ENCODE measurements at places on chromosomes 4 and X.

GRCh38 chr4:41656572-41657520 lies 91.7 kb downstream of the PHOX2B start:
- no peak overlapping the region for H3K27ac ChIP-seq
- peaks cover 4% of the 10 kb centered on the region for H3K4me1 ChIP-seq
- peaks cover 40% of the 10 kb centered on the region for H3K27me3 ChIP-seq
- H3K36me3 ChIP-seq = no peaks in the 10 kb centered on the region
- H3K4me3 ChIP-seq = no peak overlapping the region

DNA sequence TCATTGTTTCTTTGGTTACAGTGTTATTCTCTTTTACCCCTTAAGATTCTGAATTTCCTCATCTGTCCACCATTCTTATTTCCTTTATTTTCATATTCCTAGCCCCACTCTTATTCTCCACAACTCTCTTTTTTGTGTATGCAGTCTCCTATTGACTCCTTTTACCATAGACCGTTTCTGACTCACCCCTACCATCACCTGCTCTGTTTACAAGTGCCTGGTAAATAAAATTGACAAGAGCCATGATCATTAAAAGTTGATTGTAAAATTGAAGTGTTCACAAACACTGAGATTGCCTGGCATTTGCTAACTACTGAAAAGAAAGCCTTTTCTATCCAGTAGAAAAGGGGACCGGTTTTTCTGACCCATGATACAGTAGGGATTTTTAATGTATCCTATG lies 54.4 kb downstream of the MRPL1 start:
- no peak for DNase-seq
- H3K4me1 ChIP-seq = peaks cover 5% of the 10 kb centered on the region
- peaks cover 4% of the 10 kb centered on the region for H3K36me3 ChIP-seq
- H3K4me3 ChIP-seq = no peak overlapping the region
- H3K27ac ChIP-seq = no peak overlapping the region

DNA sequence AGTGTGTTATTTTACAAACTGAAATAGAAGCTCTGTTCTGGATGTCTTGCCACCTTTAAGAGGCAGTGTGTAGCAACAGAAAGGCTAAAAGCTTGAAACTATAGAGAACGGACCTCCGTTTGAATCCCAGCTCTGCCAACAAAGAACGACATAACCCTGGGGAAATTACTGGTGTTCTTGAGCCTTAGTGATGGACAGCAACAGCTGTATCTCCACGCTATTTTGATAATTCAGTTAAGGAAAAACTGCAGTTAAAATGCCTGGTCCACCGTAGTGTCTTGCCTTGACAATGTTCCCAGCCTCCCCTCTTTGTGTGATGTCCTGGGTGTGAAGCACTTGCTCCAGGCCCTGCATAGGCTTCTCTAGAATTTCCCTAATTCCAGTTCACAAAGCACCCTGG lies 256.8 kb upstream of the HS3ST1 start:
- no peak overlapping the region for H3K27ac ChIP-seq
- peaks cover 12% of the 10 kb centered on the region for H3K27me3 ChIP-seq
- H3K36me3 ChIP-seq = no peaks in the 10 kb centered on the region
- DNase-seq = no peak
- H3K4me3 ChIP-seq = no peak overlapping the region

- H3K36me3 ChIP-seq = peaks cover 2% of the 10 kb centered on the region
- H3K27me3 ChIP-seq = peaks cover 36% of the 10 kb centered on the region
- no peak overlapping the region for H3K27ac ChIP-seq
- H3K4me3 ChIP-seq = no peak overlapping the region
- no peaks in the 10 kb centered on the region for H3K4me1 ChIP-seq
Observed at GRCh38 chr4:147136310-147136709, 190.6 kb upstream of the TTC29 start.

- peak overlapping the region; percentile 96 for H3K27ac ChIP-seq
- DNase-seq = peak; percentile 15
- H3K4me3 ChIP-seq = peak overlapping the region; percentile 93
- H3K36me3 ChIP-seq = peaks cover 3% of the 10 kb centered on the region
- H3K4me1 ChIP-seq = peaks cover 18% of the 10 kb centered on the region
Observed at GRCh38 chr4:4574792-4575191, 32.9 kb upstream of the STX18 start.

- H3K27me3 ChIP-seq = peaks cover 19% of the 10 kb centered on the region
- H3K36me3 ChIP-seq = no peaks in the 10 kb centered on the region
- no peak overlapping the region for H3K27ac ChIP-seq
- H3K4me1 ChIP-seq = no peaks in the 10 kb centered on the region
- no peak overlapping the region for H3K4me3 ChIP-seq
Observed at GRCh38 chr4:90030953-90031352, 96.2 kb upstream of the CCSER1 start.

DNA sequence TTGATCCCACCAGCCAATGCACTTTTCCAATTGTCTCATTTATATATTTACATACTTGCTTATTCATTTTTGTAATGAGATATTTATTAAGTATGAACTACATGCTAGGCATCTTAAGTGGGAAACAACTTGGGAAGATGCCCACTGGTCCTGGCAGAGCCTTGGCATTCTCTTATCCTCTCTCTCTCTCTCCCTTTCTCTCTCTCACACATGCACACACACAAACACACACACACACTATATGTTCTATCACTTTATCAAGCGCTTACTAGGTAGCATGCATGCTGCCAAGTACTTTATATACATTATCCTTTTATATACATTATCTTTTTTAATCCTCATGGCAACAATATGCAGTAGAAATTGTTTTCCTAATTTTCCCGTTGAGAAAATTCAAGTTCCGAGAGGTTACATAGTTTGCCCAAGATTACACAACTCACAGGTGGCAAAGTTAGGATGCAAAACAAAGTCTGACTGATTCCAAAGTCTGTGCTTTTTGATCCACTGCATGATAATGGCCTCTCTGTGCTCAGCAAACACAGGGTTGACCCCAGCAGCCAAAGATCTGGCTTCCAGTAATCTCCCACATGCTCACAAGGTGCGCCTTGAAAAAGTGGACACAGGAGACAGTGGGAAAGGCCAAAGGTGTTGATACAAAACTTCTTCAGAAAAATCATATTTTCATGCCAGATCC lies 173.1 kb upstream of the KLF3 start:
- H3K36me3 ChIP-seq = no peaks in the 10 kb centered on the region
- H3K4me3 ChIP-seq = no peak overlapping the region
- H3K4me1 ChIP-seq = peaks cover 29% of the 10 kb centered on the region
- DNase-seq = no peak
- peak overlapping the region; percentile 92 for H3K27ac ChIP-seq
- H3K27me3 ChIP-seq = no peaks in the 10 kb centered on the region

DNA sequence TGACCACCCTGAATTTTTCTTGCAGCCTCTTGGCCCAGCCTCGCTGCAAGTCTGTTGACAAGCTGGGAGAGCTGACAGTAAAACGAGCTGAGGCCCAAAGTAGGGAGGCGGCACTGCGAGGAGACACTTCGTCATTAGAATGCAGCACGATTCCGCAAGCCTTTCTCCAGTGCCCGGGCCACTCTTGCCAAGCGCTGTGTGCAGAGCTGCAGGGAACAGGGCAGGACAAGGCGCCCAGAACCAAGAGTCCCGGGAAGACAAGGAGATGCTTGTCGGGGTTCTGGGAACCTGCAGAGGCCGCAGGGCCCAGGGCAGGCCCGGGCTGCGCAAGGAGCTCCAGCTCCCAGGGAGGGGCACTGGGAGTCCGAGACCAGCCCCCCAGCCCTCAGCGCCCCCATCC lies 187.1 kb downstream of the BCOR start:
- no peak for DNase-seq
- H3K4me1 ChIP-seq = peaks cover 3% of the 10 kb centered on the region
- H3K4me3 ChIP-seq = no peak overlapping the region
- H3K27ac ChIP-seq = no peak overlapping the region
- no peaks in the 10 kb centered on the region for H3K36me3 ChIP-seq

GRCh38 chr4:182488896-182489295 lies 245.7 kb downstream of the TENM3 start:
- peaks cover 5% of the 10 kb centered on the region for H3K4me1 ChIP-seq
- H3K36me3 ChIP-seq = peaks cover 4% of the 10 kb centered on the region
- no peak overlapping the region for H3K27ac ChIP-seq
- no peak for DNase-seq
- H3K27me3 ChIP-seq = peaks cover 27% of the 10 kb centered on the region

DNA sequence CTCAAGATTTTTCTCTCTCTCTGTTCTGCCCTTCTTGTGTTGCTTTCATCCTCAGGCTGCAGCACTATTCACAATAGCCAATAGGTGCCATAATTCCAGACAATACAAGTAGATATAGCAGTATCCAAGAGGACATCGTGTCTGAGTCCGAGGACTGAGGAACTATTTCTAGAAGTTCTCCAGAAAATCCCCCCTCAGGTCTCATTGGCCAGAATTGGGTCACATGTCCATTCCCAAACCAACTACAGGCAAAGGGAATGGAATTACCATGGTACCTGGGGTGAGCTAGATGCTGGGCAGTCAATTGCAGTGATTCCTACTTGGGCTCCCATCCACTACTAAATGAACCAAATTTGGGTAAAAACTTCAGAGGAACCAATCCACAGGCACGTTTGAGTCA lies 301.9 kb upstream of the RASGEF1B start:
- H3K27me3 ChIP-seq = peaks cover 14% of the 10 kb centered on the region
- no peak overlapping the region for H3K4me3 ChIP-seq
- no peak overlapping the region for H3K27ac ChIP-seq
- no peaks in the 10 kb centered on the region for H3K4me1 ChIP-seq
- no peak for DNase-seq
- H3K36me3 ChIP-seq = no peaks in the 10 kb centered on the region
